ENCODE measurements at places on chromosomes 2 and 18.

GRCh38 chr2:61277756-61278155 lies 115.8 kb downstream of the C2orf74 start:
- DNase-seq, result no peak

GRCh38 chr2:19419211-19419880 lies 60.9 kb upstream of the OSR1 start:
- DNase-seq, result no peak

DNA sequence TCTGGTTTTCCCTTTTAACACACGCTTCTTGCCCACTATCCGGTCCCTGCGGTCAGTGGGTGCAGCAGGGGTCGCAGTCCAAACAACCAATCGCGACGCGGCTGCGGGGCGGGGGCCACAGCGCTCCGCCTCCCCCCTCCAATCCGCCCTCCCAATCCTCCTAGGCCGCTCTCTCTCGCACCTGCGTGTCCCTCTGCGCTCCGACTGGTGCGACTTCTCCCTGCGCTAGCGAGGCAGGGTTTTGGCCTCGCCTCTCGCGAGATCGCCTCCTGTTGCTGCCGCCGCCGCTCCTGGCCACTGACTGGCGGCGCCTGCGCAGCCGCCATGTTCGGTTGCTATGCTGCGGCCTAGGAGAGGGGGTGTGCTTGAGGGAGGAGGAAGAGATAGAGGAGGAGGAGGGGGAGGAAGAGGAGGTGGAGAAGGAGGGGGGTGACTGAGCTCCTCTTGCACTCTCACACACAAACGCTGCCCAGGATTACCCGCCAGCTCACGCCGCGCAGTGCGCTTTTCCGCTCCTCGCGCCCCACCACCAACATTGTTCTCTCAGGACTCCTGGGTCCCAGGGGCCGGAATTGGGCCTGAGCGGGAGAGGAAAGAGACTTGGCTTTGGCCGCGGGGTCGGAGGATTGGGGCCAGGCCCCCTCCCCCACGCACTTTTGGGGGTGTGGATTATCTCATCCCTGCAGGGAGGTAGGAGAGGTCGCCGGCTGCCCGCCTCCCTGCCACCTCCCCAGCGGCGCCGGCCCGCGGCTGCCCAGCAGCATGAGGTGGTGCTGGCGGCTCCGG lies at the start of gene PTPN4:
Gene PTPN4, plus strand, starts transcription at position 472 of the 786 bp plus-strand sequence. CDS start 49,932 bp downstream, outside the sequence.
- DNase-seq, result peak; percentile 92

DNA sequence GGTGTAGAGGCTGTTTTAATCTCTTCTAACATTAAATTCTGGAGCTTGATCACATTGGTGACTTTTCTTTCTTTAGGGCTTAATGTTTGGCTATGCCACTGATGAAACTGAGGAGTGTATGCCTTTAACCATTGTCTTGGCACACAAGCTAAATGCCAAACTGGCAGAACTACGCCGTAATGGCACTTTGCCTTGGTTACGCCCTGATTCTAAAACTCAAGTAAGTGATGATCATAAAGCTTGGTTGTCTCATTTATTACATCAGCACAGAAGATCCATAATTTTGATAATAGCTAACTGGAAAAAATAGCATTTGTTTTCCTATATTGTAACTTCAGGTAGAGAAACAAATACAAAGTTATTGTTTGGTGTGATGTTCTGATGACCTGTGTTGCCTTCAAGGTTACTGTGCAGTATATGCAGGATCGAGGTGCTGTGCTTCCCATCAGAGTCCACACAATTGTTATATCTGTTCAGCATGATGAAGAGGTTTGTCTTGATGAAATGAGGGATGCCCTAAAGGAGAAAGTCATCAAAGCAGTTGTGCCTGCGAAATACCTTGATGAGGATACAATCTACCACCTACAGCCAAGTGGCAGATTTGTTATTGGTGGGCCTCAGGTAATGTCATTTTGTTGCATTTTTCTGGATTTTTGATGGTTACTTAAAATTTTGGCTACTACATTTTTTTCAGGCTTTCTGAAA lies 2.9 kb downstream of the MAT2A start:
- no peak for DNase-seq

GRCh38 chr2:220123751-220124150 lies 496.3 kb downstream of the SLC4A3 start:
- DNase-seq, result no peak

GRCh38 chr18:11283479-11284161 lies 134.3 kb upstream of the PIEZO2 start:
- DNase-seq, result no peak

DNA sequence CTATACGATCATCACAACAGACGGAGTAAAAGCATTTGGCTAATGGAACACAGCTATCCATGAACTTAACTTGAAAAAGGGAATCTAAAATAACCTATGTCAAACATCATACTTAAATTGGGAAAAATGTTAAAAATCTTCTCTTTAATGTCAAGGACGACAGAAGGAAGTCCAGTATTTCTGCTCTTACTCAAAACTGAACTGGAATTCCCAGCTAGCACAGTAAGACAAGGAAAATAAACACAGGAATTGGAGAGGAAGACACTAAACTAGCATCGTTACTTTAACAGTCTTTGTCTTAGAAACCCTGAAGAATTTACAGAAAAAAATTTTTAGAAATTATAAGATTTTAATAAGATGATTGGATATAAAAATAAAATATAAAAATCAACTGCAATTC lies 112.6 kb downstream of the HDAC4 start:
- DNase-seq, result no peak

- DNase-seq, result no peak
Observed at GRCh38 chr2:233429175-233429897, 75.0 kb downstream of the DGKD start.

DNA sequence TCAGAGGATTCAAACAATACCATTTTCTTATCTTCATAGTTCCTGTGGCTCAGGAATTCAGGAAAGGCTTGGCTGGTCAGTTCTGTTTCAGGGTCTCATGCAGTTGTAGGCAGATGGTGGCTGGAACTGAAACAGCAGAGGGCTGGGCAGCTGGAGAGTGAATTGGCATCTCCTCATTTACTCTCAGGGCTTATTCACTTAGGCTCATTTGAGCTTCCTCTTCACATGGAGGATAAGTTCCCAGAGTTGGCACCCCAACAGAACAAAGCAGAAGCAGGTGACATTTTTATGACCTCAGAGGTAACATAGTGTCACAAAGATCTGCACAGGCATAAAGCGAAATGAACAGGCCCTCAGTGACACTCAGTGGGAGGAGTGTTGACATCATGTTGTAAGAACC lies 66.1 kb downstream of the RBBP8 start:
- no peak for DNase-seq
